Cerebellar cortex (tissue), 1 donor: ENCODE measurements at places on chromosomes 7 and 10.

- DNase-seq, result no peak
Observed at GRCh38 chr7:52151559-52151958, 835.0 kb upstream of the COBL start.

- DNase-seq, result no peak
Observed at GRCh38 chr10:24726626-24727025, 2.9 kb upstream of the ARHGAP21 start.

- no peak for DNase-seq
Observed at GRCh38 chr7:82167558-82168314, 275.8 kb downstream of the CACNA2D1 start.

GRCh38 chr7:36023033-36023560, 130.0 kb upstream of the EEPD1 start:
- no peak for DNase-seq

DNA sequence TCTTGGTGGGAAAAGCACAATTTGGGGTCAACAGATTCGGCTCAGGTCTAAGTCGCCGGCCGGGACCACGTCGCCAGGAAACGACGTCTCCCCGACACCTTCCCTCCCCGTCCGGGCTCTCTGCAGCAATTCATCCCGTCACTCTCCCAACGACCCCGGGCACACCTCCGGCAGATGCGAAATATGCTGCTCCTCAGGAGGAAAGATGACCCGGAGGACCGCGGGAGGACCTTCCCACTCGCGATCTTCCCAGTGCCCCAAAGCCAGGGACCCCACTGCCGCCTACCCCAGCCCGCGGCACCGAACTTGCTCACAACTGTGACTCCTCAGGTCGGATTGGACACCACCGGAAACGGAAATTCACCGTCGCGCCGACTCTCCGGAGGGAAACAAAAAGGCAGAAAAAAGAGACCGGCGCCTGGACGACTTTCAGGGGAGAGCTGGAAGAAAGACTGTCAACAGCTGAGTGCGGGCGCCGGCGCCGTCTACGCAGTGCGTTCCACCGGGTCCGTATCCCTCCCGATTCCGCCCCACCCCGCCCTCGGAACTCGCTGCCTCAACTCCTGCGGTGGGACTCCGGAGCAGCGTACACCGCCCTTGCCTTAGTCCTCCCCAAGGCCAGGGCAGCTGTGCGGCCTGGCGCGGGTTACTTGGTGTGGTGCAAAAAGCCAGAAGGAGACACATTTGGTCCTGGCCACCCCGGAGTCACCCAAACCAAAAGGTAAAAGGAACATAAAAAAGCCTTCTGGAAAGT, 13.8 kb upstream of the SEC24C start:
- peak; percentile 95 for DNase-seq

DNA sequence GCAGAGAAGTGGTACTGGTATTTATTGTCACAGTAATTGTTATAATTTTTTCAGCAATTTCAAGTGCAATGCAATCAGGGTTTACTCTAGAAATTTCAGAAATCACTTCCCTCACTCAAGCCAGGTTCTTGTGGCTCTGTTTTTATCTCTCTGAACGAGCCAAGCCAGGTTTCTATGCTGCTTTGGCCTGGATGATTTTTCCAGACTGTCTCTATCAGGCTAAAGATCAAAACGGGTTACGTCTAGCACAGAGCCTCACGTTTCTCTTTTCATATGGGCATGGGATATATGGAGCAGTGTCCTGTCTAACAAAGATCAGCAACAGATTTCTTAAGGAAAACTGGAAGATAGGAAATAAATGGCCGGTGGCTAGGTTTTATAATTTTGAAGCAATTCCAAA, 1105.3 kb downstream of the NRG3 start:
- no peak for DNase-seq

DNA sequence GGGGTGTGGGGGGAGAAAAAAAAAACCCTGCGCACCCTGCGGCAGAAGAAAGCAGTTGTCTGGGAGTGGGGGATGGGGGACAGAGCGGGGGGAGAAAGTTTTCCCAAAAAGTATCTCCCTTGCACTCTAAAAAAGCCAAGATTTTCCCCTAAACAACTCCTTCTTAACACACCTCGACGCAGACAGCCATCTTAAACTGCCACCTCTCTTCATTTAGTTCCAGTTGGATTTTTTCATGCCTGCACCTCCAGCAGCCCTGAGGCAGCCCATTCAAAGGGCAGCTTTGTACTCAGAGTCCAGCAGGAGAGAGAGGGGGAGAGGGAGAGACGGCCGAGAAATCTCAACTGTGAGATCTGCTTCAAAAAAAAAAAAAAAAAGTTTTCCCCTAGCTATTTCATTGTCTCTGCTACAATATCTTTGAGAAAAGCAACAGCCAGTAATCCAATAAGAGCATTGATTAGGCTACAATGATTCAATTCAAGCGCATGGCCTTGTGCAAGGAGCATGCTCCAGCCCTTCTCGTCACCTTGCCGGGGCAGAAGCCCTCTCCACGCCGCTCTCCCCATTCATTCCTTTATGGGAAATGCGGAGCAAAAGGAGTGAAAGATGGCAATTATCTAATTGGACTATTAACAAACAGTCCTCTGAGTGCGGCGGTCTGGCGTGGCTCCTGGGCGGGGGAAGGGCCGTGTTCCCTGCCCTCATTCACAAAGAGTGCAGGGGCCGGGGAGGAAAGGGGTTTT, 939 bp upstream of the VAX1 start:
- no peak for DNase-seq
